Esophagus muscularis mucosa (tissue), 4 donors: ENCODE measurements at places on chromosomes 7 and 10. TPM values are rescaled to one million over a fixed set of nuclear protein-coding genes. Genes with fewer than 3 reads are reported as not detected.

IDI2 gene
- not detected for total RNA-seq

- H3K27me3 ChIP-seq: no peaks in the 10 kb centered on the region
- no peak for DNase-seq
- H3K27ac ChIP-seq: peak within 1 kb of the TSS; percentile 86
- peaks cover 40% of the 10 kb centered on the region for H3K4me1 ChIP-seq
- peak within 1 kb of the TSS; percentile 92 for H3K4me3 ChIP-seq
- no peaks in the 10 kb centered on the region for H3K36me3 ChIP-seq
Measured at GRCh38 chr7:101817471-101818286, at the start of gene CUX1. TSS of gene CUX1 (plus strand) at chr7:101817626. CDS start at chr7:101817640, 14 bp downstream.

DNA sequence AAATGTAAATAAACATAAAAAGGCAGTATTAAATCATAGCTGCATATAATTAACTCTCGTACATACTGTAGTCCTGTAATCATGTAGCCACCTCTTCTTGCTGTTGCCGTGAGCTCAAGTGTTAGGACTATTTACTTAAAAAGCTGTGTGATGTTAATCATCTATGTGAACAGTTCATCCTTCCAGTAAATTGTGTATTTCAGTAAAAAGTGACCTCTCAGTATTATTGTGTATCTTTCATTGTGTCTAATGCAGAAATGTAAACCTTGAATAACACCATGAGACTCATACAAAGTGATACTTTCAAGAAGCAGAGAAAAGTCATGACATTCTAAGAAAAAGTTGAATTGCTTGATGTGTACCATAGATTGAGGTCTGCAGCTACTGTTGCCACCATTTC, 38.0 kb downstream of the ADD3 start:
- H3K4me3 ChIP-seq: no peak overlapping the region
- H3K27ac ChIP-seq: no peak overlapping the region
- no peaks in the 10 kb centered on the region for H3K4me1 ChIP-seq

DNA sequence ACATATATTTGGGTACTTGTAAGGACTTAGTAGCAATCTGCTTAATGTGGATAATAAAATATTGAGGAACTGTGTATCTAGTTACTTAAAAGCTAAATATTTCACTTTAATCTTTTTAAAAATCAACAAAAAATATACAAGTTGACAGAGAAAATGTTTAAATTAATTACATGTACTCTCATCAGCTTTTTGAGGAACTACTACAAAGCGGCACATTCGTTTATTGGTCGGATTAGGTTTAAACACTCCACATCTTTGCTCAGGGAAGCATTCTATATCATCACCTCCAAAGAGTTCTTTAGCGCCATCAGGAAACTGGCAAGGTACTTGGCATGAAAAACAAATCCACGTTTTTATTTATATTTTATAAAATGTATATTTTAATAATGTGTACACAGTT, 1.6 kb downstream of the ATOH7 start:
- peaks cover 11% of the 10 kb centered on the region for H3K4me1 ChIP-seq
- DNase-seq: no peak
- H3K36me3 ChIP-seq: no peaks in the 10 kb centered on the region
- no peaks in the 10 kb centered on the region for H3K27me3 ChIP-seq

WDFY4 gene
- total RNA-seq: 7.3 TPM
